A172 (cell line): ENCODE measurements at places on chromosomes 3 and 15. TPM values are rescaled to one million over a fixed set of nuclear protein-coding genes. Genes with fewer than 3 reads are reported as not detected.

ETV5 gene
- 36.0 and 41.2 TPM in 2 replicates for total RNA-seq

GP9 gene
- total RNA-seq, result not detected in 2 replicates

KBTBD13 gene
- total RNA-seq, result not detected in 2 replicates

TTLL13 gene
- not detected in 2 replicates for total RNA-seq

NUSAP1 gene
- 182 and 215 TPM in 2 replicates for total RNA-seq

CKMT1A gene
- not detected in 2 replicates for total RNA-seq
